ENCODE measurements at places on chromosomes 6 and 20.

- peak; percentile 44 for DNase-seq
- no peaks in the 10 kb centered on the region for H3K27me3 ChIP-seq
- no peak overlapping the region for H3K4me3 ChIP-seq
- no peaks in the 10 kb centered on the region for H3K36me3 ChIP-seq
- peaks cover 38% of the 10 kb centered on the region for H3K4me1 ChIP-seq
Observed at GRCh38 chr6:13462458-13463327, 24.7 kb downstream of the GFOD1 start.

GRCh38 chr6:28673787-28674671 is 148.3 kb downstream of the GPX5 start:
- no peaks in the 10 kb centered on the region for H3K36me3 ChIP-seq
- peak overlapping the region; percentile 57 for H3K4me3 ChIP-seq
- DNase-seq: peak; percentile 78
- no peaks in the 10 kb centered on the region for H3K4me1 ChIP-seq
- H3K27ac ChIP-seq: no peak overlapping the region

DNA sequence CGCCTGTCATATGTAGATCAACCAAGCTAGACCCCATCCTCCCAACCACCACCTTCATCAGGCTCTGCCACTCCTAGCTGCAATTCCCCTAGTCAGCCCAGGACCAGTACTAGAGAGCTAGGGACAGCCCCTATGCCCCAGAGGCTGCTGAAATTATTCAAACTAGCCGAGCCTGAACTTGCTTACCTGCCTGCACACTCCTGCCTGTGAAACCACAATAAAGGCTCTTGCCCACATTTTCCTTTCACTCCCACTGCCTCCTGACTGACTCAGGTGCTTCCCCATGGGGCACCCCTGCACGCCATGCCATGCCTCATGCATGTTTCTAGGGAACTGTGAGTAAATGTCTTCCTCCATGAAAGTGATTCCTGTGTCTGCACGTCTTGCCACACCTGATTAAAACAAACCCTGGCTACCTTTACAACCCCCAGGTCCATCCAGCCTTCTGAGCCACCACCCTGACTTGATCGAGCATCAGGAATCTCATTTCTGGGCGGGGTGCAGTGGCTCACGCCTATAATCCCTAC is 66.5 kb upstream of the IER3 start:
- H3K4me3 ChIP-seq: no peak overlapping the region
- H3K27me3 ChIP-seq: no peaks in the 10 kb centered on the region
- H3K4me1 ChIP-seq: peaks cover 7% of the 10 kb centered on the region
- no peak for DNase-seq
- H3K36me3 ChIP-seq: no peaks in the 10 kb centered on the region
- no peak overlapping the region for H3K27ac ChIP-seq

DNA sequence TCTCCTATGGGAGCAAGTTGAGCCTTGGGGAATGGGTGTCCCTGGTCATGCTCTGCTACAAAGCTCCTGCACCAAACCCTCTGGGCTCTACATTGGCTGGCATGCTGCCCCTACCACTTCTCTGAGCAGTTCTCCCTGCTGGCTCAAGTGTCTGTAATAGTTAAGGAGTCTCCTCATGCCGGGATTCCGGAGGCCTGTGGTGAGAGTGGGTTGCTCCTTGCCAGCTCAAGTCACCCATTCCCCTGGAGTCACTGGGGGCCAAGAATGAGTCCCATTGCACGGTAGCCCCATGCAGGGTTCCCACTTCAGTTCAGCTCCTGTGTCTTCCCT is 173.9 kb downstream of the PRDM13 start:
- no peaks in the 10 kb centered on the region for H3K27me3 ChIP-seq
- H3K4me3 ChIP-seq: no peak overlapping the region
- H3K4me1 ChIP-seq: no peaks in the 10 kb centered on the region
- no peaks in the 10 kb centered on the region for H3K36me3 ChIP-seq
- H3K27ac ChIP-seq: no peak overlapping the region
- no peak for DNase-seq

GRCh38 chr20:57829805-57830514 is 120.1 kb upstream of the PMEPA1 start:
- no peaks in the 10 kb centered on the region for H3K4me1 ChIP-seq
- no peaks in the 10 kb centered on the region for H3K36me3 ChIP-seq
- H3K27me3 ChIP-seq: no peaks in the 10 kb centered on the region
- no peak overlapping the region for H3K27ac ChIP-seq
